ENCODE measurements at places on chromosomes 2 and 18. TPM values are rescaled to one million over a fixed set of nuclear protein-coding genes. Genes with fewer than 3 reads are reported as not detected.

- H3K27ac ChIP-seq = no peak overlapping the region
- H3K4me1 ChIP-seq = peaks cover 14% of the 10 kb centered on the region
- DNase-seq = no peak
- no peak overlapping the region for H3K4me3 ChIP-seq
These were observed 12.4 kb downstream of the PTPN4 start for GRCh38 chr2:119772128-119772527.

DNA sequence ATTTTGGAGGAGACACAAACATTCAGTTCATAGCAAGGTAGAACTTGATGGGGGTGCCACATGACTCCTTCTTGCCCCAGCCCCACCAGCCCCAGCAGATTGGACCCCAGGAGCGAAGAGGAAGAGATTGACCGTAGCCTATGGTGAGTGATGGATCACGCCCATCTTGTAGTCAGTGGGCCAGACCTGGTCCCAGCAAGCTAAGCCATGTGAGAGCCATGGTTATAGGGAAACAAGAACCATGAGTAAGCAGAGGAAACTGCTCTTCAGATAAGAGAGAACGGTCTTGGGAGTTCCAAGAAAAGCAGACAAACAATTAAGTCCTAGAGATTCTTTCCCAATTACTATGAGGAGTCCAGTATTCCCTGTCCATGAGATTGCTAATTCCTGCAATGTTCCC lies 4.6 kb upstream of the TCF4 start:
- no peak overlapping the region for H3K27ac ChIP-seq
- no peak for DNase-seq
- no peaks in the 10 kb centered on the region for H3K36me3 ChIP-seq
- no peaks in the 10 kb centered on the region for H3K27me3 ChIP-seq
- no peaks in the 10 kb centered on the region for H3K4me1 ChIP-seq

DNA sequence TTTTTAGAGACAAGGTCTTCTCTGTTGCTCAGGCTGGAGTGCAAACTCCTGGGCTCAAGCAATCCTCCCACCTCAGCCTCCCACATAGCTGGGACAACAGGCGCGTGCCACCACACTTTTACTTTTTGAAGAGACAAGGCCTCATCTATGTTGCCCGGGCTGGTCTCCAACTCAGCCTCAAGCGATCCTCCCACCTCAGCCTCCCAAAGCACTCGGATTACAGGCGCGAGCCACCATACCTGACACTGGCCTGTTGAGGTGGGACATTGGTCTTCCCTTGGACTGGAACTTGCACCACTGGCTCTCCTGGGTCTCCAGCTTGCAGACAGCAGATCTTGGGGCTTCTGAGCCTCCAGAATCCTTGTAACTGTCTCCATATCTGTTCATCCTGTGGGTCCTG lies 75.6 kb downstream of the NDUFA10 start:
- DNase-seq = no peak
- no peak overlapping the region for H3K4me3 ChIP-seq

DNA sequence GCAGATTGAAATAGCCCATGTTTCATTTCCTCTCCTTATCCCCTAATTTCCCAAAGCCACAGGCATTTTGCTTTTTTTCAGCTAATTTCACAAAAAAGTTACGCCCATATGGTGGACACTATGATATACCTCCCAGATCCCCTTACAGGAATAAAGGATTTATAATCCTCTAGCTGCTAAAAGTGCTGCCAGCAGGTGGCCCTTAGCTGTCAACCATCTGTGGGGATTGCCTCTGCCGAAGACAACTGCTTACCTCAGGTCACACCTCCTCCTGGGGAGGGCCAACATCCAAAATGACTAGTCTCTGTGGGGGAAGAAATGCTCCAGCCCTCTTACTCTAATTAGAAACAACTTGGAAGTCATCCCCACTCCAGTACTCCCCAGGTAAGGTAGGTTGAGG lies 61.0 kb upstream of the EPB41L3 start:
- no peaks in the 10 kb centered on the region for H3K36me3 ChIP-seq
- H3K27me3 ChIP-seq = no peaks in the 10 kb centered on the region
- no peak for DNase-seq
- no peaks in the 10 kb centered on the region for H3K4me1 ChIP-seq

- no peaks in the 10 kb centered on the region for H3K36me3 ChIP-seq
- no peaks in the 10 kb centered on the region for H3K27me3 ChIP-seq
- peaks cover 22% of the 10 kb centered on the region for H3K4me1 ChIP-seq
- no peak overlapping the region for H3K4me3 ChIP-seq
These were observed 15.1 kb downstream of the PXDN start for GRCh38 chr2:1729242-1729641.

DNA sequence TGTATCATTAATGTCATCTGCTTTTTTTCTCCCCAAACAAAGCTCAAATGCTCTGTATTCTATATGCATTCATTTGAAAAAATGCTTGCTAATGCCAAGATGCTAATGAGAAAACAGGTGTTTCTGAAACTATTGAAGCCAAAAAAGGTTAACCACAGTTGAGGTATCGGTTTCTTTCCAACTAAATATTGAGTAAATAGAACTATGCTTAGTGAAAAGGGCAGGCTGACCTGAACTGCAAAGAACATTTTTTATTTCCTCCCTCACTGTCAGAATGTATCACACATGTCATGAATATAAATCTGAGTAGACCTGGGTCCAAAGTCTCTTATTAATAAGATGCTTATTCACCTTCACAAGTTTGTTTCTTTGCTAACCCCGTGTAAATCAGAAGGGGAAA lies 866.6 kb downstream of the CPS1 start:
- H3K27ac ChIP-seq = no peak overlapping the region
- DNase-seq = no peak
- no peaks in the 10 kb centered on the region for H3K27me3 ChIP-seq
- H3K36me3 ChIP-seq = no peaks in the 10 kb centered on the region
- H3K4me1 ChIP-seq = no peaks in the 10 kb centered on the region

Gene MC4R
- total RNA-seq = not detected

Gene SPAST
- 34.3 TPM for total RNA-seq

Gene HOXD11
- not detected for total RNA-seq

Gene TXNDC2
- total RNA-seq = not detected

Gene MC5R
- total RNA-seq = not detected
